Nasal cavity respiratory epithelium epithelial cell of viscerocranial mucosa (primary cell): ENCODE measurements at places on chromosomes 3 and 15. TPM values are rescaled to one million over a fixed set of nuclear protein-coding genes. Genes with fewer than 3 reads are reported as not detected.

Gene SLC12A8
- 16.1 and 23.1 TPM in 2 replicates for total RNA-seq

Gene RNF7
- 27.9 and 36.2 TPM in 2 replicates for total RNA-seq

Gene OIP5
- 0.28 and 0.34 TPM in 2 replicates for total RNA-seq

Gene NOX5
- under 0.01 and 0.07 TPM in 2 replicates for total RNA-seq

Gene ATR
- total RNA-seq, result 30.1 and 40.7 TPM in 2 replicates

Gene TMED3
- 84.6 and 102 TPM in 2 replicates for total RNA-seq
